ENCODE measurements at places on chromosomes 3 and 15.

- no peak for DNase-seq
Measured at GRCh38 chr15:29601811-29602210, 220.5 kb downstream of the TJP1 start.

DNA sequence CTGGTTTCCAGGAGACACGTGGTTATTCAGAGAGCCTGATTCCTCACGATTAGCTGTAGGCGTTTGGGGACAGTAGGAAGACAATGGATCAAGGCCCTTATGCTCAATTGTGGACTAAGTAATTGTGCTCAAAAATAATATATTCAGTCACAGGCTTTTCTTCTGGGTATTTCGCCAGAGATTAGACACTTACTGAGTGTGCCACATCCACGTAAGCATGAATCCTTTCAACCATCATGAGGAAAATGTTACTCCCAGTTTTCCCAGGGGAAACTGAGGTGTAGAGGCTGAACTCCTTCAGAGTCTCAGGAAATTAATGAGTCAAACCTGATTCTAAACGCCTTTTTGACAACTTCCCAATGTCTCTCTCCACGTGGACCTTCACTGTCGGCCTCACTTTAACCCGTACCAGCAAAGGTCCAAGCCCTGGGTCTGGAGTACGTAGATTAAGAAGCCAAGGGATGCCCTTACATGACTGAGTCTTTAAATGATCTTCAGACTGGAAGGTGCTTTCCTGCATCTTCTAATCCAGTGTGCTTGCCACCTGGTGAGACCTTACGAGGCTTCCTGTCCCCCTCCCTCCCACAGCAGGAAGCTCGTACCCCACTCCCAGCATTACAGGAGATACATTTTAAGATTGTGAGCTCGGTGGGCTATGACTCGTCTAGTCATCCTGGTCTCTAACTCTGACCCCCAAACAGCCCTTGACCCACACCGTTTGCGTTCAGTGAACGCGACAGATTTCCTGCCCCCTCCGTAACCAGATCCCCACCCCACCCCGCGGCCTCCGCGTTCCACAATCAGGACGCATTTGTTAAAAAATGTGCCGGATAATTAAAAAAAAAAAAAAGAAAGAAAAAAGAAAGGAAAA lies 1.7 kb downstream of the PKM start:
- DNase-seq: no peak

DNA sequence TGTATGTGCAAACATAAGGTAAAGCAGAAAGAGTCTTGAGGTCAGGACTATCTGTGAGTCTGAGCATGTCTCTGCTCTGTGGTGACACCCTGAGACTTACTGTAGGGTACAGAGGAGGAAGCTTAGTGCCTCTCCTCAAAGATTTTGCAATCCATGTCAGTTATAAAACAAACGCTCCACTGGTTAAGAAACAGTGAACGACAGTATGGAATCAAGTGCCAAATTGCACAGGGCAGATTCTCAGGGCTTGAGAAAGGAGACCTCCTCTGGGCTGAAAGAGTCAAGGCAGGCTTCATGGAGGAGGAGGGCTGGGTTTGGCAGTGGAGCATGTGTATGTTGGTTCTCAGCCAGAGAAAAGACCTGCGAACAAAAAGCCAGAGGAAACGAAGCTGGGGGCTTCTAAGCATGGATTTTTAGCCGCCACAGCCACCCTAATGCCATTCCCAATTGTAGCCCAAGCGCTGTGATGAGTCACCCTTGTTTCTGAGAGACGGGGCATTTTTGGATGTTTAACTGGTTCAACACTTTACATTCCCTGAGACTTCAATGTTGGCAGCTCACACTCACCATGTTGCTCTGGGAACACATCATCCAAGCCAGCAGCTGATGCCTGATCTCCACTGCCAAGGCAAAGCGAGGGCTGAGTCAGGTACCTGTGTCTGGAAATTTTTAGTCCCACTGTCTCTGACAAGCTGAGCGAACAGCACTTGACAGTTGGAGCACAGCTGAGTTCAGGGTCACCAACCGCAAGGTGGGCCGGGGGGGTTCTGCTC lies 3.4 kb upstream of the DGKG start:
- DNase-seq: no peak

- no peak for DNase-seq
Measured at GRCh38 chr3:164377466-164377865, 700.8 kb downstream of the SI start.

DNA sequence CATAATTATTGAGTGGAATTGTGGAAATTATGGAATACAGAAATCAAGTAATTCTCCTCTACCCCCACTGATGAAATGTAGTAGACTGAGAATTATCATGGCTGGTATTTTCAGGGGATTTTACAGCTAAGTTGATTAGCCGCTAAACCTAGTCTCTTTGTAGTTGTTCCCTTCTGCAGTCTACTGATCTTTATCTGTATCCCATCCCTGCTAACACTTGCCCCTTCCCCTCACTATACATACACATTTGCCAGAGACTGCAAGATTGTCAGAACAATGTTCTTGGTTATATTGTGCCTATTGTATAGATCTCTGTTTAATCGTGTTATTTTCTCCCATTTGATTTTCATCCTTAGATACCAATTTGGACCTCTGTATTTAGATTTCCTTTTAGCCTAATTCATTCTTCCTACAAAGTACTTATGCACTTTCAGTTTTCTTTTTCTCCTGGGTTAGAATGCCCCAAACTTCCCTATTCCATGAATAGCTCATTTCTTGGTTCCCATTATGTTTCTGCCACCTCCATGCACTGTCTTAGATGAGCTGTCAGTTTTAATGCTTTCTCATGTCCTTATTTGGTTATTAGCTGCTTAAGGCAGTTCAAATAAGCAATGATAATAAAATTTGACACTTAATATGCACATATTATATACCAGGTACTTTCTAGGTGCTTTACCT lies 86.9 kb downstream of the CDIN1 start:
- no peak for DNase-seq

DNA sequence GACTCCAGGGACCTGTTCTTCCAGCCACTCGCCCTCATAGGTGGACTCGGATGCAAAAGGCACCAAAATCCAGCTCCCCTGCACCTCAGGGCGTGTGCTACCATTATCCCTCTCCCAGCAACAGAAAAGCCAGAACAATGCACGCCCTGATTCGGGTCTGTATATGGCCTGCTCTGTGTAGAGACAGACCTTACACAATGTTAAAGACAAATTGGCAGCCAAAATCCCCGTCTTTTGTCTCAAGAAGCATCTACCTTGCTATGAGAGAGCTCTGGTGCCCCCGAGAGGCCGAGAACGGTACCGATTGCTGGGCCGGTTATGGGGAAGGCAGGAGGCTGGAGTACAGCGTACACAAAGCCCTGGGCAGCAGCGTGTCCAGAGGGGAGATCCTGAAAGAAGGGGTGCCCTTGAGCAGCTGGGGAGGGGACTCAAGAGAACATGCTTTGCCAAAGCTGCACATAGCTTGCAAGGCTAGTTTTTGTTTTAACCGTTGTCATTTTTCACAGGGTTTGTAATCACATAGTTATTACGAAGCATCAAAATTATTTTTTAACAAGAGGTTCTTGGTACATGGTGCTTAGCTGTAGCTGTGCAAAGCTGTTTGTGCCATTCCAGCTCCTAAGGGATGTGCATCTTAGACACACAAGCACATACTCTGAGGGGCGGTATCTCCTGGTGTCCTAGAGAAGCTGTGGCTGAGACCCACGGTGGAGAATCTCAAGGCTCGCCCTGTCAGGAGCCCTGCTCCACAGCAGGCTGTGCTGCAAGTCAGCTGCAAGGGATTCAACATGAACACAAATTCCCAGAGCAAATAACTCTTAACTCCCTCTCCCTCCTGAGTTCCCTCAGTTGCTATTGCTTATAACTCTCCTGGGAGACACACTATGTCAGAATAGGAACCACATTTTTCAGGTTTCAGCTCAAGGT lies 461.5 kb upstream of the PPP2R3A start:
- peak; percentile 29 for DNase-seq

GRCh38 chr3:57942388-57942787 lies 65.8 kb upstream of the FLNB start:
- no peak for DNase-seq

DNA sequence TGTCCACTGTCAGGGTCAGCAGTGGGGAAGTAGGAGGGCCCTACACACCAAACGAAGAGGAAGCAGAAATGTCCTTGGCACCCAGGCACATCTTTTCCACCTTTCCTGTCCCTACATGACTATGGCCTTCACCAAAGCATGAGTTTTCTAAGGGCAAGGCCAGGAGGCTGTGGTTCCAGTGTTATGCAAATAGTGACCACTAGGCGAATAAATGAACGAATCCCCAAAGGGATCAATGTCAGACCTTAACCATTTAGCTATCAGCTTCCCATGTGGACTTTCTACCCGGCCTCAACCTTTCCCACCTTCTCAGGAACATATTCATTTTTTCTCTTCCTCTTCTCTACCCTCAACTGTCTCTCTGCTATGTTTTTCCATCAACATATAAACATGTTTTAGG lies 63.1 kb downstream of the NTRK3 start:
- no peak for DNase-seq

GRCh38 chr3:104273046-104273649 lies 1093.6 kb upstream of the ALCAM start:
- no peak for DNase-seq

GRCh38 chr3:37990527-37990926 lies at the start of gene VILL:
Gene VILL, plus strand, starts transcription at chr3:37990786. Its CDS starts 2,887 bp downstream, at chr3:37993673.
- DNase-seq: no peak

DNA sequence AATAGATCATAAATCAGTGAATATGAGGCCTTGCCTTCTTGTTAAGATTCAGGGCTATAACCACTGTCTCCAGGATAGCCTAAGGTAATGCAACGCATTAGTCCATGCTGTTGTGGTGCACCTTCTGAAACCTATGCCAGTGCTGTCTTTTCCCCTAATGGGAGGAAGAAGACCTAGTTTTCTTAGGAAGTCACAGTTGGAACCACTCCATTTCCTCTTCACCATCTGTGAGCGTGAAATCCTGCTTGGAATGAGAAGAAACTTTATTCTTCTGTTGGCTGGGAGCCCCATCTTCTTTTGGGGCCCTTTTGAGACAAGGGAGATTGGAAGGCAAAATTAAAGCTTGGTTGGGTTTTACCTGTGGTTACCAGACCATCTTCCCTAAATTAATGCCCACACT lies 25.9 kb upstream of the SLC7A14 start:
- no peak for DNase-seq

Measured in left renal pelvis (tissue), 4 donors.